ENCODE measurements at places on chromosomes 1 and 21.

GRCh38 chr1:67787746-67788145, 45.5 kb downstream of the GNG12 start:
- DNase-seq = no peak

- DNase-seq = no peak
These were observed 396.0 kb downstream of the LRRIQ3 start for GRCh38 chr1:73801912-73802429.

GRCh38 chr1:33836911-33837310, 27.0 kb upstream of the HMGB4 start:
- no peak for DNase-seq

GRCh38 chr1:157932069-157932468, 61.4 kb upstream of the KIRREL1 start:
- peak; percentile 14 for DNase-seq

DNA sequence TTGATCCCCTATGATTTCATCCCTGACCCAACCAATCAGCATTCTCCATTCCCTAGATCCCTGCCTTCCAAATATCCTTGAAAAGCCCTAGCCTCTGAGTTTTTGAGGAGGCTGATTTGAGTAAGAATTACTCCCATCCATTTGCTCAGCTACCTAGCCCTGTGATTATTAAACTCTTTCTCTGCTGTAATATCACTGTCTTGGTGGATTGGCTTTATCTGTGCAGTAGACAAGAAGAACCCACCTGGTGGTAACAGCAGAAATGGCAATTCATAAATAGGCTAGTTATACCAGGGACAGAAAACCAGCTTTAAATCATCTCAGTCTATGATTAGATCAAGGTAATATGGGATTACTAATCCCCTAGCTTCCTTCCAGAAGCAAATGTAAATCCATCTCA, 13.0 kb downstream of the IL20 start:
- no peak for DNase-seq

DNA sequence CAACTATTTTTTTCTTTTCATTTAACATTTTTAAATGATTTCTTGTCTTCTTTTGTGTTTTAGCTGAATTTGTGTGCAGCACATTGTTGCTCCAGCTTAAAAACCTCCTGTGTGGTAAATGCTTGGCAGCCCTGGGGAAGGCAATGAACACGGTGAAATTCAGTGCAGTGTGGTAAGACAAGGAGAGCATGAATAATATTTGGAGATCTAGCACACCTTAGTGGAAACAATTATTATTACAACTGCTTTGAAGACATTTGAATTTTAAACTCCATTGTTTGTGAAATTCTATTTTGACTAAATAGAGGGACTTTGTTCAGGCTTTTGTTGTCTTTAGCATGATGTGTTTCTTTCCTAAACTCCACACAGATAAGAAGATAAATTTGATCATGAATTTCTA, 242.6 kb upstream of the CXADR start:
- DNase-seq = peak; percentile 61

DNA sequence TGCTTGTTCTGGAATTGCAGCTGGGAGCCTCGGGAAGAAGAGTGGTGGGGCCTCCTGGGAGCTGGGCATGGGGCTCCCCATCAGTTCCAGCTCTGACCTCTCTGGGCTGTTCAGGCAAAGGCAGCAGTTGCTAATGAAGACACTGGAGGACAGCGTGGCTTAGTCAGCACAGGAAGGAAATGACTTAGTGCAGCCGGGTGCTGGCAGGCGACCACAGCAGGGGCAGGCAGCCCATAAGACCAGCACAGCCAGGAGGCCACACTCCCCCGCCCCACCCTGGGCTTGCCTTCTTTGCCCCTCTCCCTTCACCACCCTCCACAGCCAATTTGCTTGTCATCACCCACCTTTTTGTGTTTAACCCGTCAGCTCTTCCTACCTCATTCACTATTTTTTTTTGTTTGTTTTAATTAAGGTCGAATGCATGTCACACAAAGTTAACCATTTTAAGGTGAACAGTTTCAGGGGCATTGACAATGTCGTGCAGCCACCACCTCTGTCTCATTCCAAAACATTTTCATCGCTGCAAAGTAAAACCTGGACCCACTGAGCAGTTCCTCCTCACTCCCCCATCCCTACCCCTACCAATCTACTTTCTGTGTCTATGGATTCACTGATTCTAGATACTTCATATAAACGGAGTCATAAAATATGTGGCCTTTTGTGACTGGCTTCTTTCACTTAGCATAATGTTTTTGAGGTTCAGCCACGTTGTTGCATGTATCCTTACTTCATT, 10.9 kb downstream of the OLIG2 start:
- DNase-seq = no peak

DNA sequence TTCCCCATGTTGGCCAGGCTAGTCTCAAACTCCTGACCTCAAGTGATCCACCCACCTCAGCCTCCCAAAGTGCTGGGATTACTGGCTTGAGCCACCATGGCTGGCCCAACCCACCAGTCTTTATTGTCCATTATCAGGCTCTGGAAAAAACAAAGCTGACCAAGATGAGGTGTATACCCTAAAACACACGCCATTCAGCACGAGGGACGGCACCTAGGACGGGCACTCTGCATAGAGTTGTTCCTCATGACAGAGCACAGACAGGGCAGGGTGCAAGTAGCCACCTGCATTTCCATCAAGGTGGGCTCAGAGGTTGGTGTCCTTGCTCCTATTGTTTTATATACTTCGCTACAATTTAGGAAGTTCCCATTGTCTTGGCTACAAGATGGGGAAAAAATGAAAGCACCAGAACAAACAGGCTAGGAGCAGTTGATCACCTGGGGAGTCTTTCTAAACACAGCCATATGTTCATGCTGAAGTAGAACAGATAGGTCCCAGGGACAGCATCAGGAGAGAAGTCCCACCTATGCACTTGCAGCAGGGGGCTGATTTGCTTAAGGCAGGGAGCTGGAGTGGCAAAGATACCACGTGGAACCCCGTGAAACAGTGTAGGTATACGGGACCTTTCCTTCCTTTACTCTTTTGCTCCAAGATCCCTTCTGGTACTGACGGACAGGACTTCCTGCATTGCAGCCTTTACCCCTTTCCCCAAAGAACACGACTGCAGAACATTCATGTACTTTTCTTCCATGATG, 4.5 kb downstream of the KRTCAP2 start:
- DNase-seq = no peak

- DNase-seq = no peak
These were observed 70.7 kb upstream of the USP24 start for GRCh38 chr1:55285834-55286233.

DNA sequence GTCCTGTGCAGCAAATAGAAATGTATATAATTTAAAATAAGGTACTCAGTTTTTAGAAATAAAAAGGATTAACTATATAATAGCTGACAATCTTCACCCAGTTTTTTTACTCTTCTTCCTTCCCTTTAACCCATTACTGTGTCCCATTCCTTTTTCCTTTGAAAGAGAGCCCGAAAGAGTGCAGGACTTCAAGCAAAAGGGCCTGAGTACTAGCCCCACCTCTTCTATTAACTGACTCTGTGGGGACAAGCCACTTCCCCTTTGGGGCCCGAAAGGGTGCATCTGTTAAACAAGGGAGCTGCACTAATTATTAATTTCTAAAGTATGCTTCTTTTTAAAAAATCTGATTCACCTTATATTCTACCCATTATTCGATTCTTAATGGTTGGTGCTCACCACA, 3.3 kb downstream of the USP24 start:
- no peak for DNase-seq

DNA sequence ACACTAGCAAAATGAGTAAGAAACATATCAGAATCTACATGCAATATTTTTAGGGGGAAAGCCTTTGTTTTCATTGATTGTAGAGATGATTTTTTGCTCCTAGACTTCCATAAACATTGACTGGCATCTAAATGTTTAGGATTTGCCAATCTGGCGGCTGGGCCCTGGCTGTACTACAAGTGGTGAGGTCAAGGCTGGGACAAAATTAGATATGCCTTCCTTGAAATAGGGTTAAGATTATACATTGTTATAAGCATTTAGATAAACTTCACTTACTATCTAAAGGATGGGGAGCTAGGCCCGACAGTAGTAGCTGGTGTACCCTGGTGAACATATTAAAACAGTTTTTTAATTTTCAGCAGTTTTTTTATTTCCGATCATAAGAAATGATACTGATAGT, 5.2 kb downstream of the NFIA start:
- no peak for DNase-seq
